RPMI7951 (cell line): ENCODE measurements at places on chromosomes 5 and 9. TPM values are rescaled to one million over a fixed set of nuclear protein-coding genes. Genes with fewer than 3 reads are reported as not detected.

The GAPT gene
- total RNA-seq, result not detected in 2 replicates

The SLC4A9 gene
- not detected in 2 replicates for total RNA-seq

- no peak for DNase-seq
These were observed at the start of gene TENT4A for GRCh38 chr5:6713274-6714225. Gene TENT4A (plus strand): TSS chr5:6713432. CDS start chr5:6713984, 552 bp downstream.

The CAMSAP1 gene
- 6.2 and 10.3 TPM in 2 replicates for total RNA-seq

GRCh38 chr9:75418518-75418917, 330.2 kb downstream of the OSTF1 start:
- no peak for DNase-seq

The KIF4B gene
- total RNA-seq, result not detected in 2 replicates

DNA sequence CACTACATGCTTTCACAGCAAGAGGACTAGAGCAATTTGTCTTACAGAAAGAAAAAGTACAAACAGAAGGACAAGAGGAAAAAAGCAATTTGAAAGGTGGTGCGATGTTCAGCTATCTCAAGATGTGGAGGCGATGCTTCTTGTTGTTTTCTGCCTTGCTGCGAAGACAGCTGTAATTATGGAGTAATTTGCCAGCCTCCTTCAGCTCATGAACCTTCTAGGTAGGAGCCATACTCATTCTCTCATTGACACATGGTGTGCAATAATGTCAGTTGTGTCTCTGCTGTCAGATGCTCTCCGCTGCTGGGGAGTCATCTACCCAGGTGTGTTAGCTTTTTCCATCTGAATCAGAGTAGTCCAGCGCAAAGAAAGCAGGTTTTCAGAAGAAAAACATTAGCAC, 424.5 kb downstream of the NR2F1-AS1 start:
- DNase-seq, result no peak

- DNase-seq, result no peak
These were observed 30.7 kb downstream of the NFIB start for GRCh38 chr9:14283276-14283675.
